Amygdala (tissue), 56 donors: ENCODE measurements at places on chromosomes 4 and X.

DNA sequence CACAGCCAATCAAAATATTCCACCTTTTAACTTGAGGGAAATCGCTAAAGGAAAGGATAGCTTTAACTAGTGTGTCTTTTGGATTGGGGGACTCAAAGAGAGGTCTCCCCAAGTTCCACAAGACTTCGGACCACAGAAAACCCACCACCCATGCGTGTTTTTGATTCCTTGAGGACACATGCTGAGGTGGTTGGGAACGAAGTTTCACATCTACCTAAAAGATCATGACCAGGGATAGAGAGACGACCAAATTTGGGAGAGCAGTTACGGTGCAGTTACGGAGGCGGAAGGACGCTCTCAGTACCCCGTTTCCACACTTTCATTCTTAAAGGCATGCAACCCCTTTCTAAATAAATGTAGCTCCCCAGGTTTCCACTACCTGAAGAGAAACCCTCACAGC lies 1.1 kb downstream of the PCYT1B start:
- DNase-seq = no peak

DNA sequence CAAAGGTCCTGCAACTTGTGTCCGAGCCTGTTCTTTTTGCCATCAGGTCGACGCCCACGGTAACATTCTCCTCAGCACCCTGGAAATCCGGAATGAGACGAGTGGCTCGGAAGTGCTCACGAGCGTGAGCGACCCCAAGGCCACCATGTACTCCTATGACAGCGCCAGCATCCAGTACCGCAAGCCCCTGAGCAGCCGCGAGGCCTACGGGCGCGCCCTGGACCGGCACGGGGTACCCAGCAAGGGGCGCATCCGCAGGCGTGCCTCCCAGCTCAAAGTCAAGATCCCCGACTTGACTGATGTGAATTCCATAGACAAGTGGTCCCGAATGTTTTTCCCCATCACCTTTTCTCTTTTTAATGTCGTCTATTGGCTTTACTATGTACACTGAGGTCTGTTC lies 37.9 kb downstream of the COMMD8 start:
- DNase-seq = no peak

DNA sequence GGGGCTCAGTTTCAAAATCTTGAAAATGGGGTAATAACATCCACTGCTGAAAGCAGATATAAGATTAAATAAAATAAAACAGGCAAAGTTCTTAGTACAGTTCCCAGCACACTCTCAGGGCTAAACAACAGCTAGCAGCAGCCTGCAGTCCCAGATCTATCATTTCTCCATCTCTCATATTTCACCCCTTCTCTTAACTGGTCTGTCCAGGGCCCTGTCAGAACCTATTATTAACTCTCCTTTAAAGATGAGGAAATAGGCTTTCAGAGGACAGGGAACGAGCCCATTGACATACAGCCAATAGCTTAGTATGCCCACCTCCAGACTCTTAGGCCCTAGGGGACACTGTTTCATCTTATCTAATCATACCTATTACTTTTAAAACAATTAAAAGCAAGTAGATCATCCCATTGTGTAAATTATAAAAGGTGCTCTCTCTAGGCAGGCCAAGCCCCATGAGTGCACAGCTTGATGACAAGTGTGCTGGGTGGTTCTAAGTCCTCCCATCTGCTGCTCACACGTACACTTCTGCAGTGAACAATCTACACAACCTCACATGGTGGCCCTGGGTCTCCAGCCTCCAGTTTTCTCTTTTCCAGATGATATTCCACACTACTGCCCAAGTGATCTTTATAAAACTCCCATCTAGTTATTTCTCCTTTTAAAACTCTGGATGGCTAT lies 119.0 kb downstream of the APBB2 start:
- DNase-seq = no peak

DNA sequence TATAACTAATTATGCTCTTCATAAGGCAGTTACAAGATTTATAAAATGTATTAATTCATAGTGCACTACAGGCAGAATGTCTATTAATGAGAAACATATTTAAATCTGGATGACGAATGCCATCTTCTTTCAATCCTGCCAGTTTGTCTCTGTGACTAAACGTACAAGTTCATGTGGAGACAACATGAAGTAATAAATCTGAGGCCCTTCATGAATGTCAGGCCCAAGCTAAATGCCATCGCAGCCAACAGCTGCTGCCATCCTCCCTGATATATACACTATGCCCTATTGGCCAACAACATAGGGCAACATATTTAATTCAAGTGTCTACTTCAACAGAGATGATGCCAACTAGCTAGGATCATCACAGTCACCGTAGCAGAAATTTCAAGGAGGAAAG lies 43.7 kb downstream of the TSPAN5 start:
- no peak for DNase-seq

DNA sequence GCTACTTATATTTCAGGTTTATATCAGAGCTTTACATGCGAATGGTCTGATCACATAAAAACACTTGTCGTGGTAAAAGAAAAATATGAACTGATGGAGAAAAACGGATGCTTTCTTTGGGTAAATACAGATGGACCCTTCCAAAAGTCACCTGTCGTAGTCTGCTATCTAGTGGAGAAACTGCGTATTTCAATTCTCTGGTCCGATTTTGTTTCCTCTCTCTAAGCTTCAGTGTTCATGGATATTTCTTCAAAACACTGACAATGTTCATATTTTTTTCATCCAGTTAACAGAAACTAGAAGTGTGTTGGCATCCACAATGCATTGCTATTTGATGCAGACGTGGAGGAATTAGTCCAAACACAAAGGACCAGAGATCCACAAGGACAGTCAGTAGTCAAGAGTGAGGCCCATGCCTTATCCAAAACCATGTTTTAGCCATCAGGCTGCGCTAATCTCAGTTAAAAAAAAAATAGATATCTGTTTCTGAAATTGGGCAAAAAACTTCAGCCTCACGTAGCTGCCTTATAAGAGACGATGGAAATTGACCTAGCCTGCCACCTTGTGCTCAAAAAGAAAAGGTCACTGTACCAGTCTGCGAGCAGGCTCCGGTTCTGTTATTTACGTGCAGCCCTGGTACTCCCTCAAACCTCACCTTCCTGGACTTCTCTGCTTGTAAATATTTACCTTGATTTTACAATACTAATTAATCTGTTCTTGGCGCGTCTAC lies 16.0 kb downstream of the MEPE start:
- DNase-seq = peak; percentile 2

DNA sequence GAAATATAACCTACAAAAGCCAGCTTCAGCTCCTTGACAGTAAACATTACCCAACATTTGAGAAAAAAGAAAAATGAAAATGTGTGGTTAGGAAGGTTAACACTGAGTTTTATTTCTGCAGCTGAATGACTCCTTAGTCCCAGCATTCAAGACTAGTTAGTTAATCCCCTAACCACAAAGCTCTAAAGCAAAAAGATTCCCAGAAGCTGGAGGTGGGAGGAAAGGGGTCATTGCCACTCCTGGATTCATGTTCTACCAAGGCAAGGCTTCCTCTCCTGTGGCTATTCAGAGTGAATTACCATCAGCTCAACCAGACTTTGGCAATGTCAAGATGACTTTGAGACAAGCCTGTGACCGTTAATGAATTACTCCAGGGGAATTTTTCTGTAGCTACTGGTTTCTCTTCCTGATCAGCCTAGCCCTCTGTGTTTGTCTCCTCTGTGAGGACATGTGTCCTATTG lies 63.6 kb downstream of the HADH start:
- DNase-seq = no peak

- DNase-seq = no peak
These were observed 32.7 kb downstream of the ACE2 start for GRCh38 chrX:15567886-15568616.

GRCh38 chrX:56569378-56570057 lies 6.1 kb downstream of the UBQLN2 start:
- no peak for DNase-seq

DNA sequence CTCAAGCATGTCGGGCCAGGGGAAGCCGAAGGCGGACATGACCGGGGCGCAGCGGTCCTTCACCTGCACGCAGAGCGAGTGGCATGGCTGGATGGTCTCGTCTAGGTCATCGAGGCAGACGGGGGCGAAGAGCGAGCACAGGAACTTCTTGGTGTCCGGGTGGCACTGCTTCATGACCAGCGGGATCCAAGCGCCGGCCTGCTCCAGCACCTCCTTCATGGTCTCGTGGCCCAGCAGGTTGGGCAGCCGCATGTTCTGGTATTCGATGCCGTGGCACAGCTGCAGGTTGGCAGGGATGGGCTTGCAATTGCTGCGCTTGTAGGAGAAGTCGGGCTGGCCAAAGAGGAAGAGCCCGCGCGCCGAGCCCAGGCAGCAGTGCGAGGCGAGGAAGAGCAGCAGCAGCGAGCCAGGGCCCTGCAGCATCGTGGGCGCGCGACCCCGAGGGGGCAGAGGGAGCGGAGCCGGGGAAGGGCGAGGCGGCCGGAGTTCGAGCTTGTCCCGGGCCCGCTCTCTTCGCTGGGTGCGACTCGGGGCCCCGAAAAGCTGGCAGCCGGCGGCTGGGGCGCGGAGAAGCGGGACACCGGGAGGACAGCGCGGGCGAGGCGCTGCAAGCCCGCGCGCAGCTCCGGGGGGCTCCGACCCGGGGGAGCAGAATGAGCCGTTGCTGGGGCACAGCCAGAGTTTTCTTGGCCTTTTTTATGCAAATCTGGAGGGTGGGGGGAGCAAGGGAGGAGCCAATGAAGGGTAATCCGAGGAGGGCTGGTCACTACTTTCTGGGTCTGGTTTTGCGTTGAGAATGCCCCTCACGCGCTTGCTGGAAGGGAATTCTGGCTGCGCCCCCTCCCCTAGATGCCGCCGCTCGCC lies at the start of gene SFRP2:
Gene SFRP2 (minus strand): TSS at position 671 of the 864 bp plus-strand sequence. CDS start 248 bp downstream, at position 423.
- DNase-seq = no peak

GRCh38 chr4:33369446-33369845 lies 2649.3 kb downstream of the PCDH7 start:
- DNase-seq = no peak

- no peak for DNase-seq
These were observed at the start of gene RAB33B for GRCh38 chr4:139454111-139455045. Gene RAB33B (plus strand): TSS chr4:139454121. CDS start chr4:139454196, 75 bp downstream.

- DNase-seq = no peak
These were observed 1499.3 kb downstream of the PCDH7 start for GRCh38 chr4:32219306-32220075.

GRCh38 chrX:72467135-72467534 lies 105.5 kb downstream of the HDAC8 start:
- no peak for DNase-seq

DNA sequence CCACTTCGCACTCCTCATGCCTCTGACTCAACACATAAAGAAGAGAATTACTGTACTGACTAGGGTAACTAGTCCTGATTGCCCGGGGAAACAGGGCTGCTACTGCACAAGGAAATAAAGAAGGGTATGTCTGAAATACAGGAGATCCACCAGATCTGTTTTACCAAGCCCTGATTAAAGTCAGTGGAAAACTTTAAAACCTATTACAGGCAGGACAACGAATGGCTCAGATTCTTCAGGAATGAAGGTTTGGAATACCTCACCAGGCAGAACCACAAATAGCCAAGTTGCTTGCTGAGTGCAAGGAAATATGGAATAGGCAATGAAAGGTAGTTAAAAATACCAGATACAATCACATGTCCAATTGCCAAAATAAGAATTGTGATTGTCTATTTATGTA lies 17.3 kb downstream of the LAMTOR3 start:
- no peak for DNase-seq

GRCh38 chr4:170414961-170415360 lies 325.2 kb upstream of the AADAT start:
- DNase-seq = no peak

DNA sequence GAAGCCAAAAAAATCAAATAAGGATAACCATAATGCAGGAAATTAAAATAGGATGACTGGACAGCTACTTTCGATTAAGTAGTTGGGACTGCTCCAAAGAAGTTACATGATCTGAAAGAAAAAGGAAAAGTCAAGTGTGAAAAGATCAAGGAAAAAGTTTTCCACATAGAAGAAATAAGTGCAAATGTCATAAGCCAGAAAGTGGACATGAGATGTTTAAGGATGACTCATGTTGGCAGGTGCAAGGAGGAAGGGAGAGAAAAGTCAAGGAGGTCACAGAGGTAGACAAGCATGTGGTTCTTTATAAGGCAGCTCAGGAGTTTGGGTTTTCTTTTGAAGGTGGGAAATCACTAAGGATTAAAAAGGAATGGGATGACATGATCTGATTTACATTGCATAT lies 89.8 kb upstream of the GPRIN3 start:
- DNase-seq = no peak

- no peak for DNase-seq
These were observed 59.4 kb upstream of the LIMCH1 start for GRCh38 chr4:41478518-41478917.

GRCh38 chrX:136666088-136666487 lies 18.1 kb downstream of the CD40LG start:
- no peak for DNase-seq

DNA sequence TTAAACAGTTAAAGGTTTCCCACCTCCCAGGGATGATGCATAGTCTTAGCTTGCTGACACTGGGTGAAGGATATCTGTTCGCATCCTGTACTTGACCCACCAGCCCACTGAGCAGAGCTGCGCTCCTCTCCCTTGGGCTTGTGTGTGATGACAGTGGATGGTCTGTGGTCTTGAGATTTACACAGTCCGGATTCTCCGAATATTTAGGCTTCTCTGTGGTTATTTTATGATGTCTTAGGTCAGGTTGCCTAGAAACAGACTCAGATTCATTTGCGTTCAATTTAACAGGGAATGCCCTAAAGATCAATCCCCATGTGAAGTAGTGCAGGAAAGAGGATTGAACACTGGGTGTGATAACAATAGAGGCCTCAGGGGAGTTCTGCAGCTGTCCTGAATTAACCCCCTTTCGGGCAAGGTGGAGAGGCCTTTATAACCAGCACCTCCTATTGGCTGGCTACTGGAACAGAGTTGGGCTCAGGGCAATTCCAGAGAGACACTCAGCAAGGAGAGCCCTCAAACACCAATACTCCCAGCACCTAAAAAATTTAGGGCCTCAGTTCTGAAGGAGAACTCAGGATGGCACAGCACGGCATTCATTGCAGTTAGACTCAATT lies 653.2 kb upstream of the GALNT7 start:
- DNase-seq = no peak

GRCh38 chr4:100041646-100042045 lies 91.6 kb upstream of the H2AZ1 start:
- DNase-seq = no peak

- no peak for DNase-seq
These were observed 840 bp upstream of the RPL34 start for GRCh38 chr4:108619372-108620100.
